Stimulated activated CD4-positive, alpha-beta T cell treated with anti-CD3 and anti-CD28 coated beads, Interleukin-15, amount 100 ng/mL, for 1 hour (primary cell): ENCODE measurements at places on chromosomes 6 and 20.

DNA sequence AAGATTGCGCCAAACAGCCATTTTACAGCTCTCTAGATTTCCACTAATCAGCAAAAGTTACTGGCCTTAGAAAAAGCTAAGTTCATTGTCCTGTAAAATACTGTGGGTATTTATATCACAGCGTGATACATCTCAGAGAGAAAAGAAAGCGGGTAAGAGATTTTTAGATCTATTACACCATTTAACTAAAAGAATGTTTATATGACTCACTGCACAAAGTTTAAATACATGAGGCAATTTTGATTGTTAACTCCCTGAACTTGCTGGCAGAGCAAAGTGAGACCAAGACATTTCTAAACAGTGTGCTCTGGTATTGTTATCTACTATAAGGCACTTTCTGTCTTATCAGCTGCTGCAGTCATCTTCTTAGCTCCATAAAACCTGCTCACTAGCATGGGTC lies 314.3 kb downstream of the EPHA7 start:
- no peak for DNase-seq

- DNase-seq, result no peak
Measured at GRCh38 chr6:169052462-169052861, 201.2 kb downstream of the THBS2 start.

DNA sequence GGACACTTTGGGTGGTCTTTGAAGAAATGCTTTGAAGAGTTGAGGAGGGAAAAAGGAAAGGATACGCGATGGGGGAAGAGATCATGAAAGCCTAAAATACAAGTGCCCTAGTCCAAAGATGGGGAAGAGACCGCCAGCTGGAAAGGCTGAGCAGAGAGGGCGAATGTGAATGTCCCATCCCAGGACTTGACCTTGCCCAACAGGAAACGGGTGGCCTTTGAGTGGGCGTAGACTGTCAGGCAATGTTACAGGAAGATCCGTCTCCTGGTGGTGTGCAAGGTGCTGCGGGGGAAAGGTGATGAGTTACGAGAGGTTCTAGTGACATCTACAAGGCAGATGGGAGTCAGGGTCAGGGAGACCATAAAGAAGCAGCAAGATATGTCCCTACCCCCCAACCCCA lies 55.0 kb upstream of the TBXT start:
- DNase-seq, result no peak

- no peak for DNase-seq
Measured at GRCh38 chr6:157269261-157269794, 54.0 kb downstream of the TMEM242 start.

DNA sequence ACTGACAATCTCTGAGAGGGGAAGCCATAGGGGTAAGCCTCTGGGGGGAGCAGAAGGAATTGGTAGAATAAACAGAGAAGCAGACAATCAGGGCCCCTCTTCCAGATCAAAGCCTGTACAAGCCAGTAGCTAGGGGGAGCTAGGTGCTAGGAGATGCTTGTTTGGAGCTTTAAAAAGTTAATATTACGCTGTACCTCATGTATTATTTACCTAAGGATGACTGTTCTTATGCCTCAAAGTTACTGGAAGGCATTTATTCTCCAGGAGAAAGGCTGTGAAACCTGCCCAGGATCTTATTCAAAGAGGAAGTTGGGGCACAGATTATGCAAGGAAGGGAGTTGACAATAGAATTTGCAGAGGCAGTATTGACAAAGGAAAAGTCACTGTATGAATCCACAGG lies 111.8 kb upstream of the SLC35F1 start:
- DNase-seq, result no peak

- DNase-seq, result no peak
Measured at GRCh38 chr6:90790696-90791095, 203.8 kb upstream of the MAP3K7 start.
